ENCODE measurements at places on chromosomes 2 and 18. TPM values are rescaled to one million over a fixed set of nuclear protein-coding genes. Genes with fewer than 3 reads are reported as not detected.

Gene GPR17
- total RNA-seq = not detected

Gene SCLY
- 33.9 TPM for total RNA-seq

Gene CIB4
- not detected for total RNA-seq

Gene TBR1
- total RNA-seq = not detected

GRCh38 chr2:135694711-135695110 lies 46.9 kb upstream of the UBXN4 start:
- DNase-seq = no peak

GRCh38 chr2:205169464-205169863 lies 512.8 kb upstream of the NRP2 start:
- DNase-seq = no peak

DNA sequence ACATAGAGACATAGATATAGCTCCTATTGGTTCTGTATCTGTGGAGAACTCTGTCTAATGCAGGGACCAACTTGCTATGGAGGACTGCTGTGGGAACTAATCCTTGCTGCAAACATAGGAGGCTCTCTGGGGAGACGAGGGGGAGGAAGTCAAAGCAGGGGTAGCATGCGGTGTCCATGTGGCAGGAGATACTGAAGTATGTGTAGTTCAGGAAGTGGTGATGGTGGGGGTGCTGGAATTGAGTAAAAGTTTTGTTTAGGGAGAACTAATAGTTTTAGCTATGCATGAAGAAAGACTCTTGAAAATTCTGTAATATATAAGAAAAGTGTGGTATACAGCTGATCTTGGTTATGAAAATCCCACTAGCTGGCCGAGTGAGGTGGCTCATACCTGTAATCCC lies 62.0 kb downstream of the ANKRD44 start:
- no peak for DNase-seq

- no peak for DNase-seq
These were observed 46.2 kb upstream of the TRIM43B start for GRCh38 chr2:95530734-95531133.
